ENCODE measurements at places on chromosomes 5 and 9.

- no peak for DNase-seq
Observed at GRCh38 chr9:83583151-83584014, 39.6 kb upstream of the IDNK start.

GRCh38 chr9:81472701-81473100 is 216.6 kb downstream of the TLE1 start:
- no peak for DNase-seq

DNA sequence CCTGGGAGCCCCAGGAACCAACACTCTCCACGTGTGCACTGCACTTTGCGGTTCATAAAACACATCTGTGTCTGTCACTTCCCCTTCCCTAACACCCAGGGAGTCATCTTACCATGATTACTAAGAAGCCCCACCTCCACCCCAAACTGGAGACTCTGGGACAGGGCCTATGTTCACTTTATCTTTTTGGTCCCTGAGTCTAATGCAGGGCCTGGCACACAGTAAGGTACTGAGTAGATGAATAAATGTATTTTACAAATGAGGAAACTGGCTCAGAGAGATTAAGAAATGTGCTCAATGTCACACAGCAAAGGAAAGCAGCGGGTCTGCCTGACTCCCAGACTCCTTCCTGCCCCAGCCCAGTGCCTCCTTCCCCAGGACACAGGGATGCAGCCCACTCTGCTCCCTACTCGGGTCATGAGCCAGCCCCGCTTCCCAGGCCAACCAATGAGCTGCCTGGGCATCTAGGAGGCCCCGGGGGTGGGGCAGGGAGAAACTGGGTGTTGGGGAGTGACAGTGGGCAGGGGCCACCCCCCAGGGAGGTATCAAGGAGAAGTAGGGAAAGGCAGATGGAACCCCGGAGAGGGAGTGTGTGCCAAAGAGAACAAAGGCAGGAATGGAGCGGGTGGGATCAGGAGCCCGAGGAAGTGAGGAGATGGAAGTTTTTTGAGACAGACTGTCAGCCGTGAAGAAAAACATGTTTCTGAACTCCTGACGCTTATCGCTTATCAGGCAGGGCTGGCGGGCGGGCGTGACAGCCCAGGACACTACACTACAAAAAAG is 30.5 kb downstream of the SHB start:
- DNase-seq = no peak

DNA sequence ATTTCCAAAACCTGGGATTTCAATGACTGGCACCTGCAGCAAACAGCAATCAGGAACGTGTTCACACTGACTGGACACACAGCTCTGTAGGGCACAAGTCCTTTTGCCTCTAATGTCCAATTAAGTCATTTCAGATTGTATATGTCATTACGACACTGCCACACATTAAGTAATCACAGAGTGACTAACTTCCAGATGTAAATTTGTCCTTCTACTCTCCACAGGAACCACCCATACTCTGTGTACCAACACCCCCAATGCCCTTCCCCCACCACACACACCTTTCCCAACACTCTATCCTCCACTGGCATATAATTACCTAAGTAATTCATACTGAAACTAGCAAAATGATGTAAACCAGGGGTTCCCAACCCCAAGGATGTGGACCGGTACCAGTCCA is 30.5 kb downstream of the LARS1 start:
- no peak for DNase-seq

- DNase-seq = no peak
Observed at GRCh38 chr5:91119217-91119616, 263.9 kb downstream of the ARRDC3 start.

DNA sequence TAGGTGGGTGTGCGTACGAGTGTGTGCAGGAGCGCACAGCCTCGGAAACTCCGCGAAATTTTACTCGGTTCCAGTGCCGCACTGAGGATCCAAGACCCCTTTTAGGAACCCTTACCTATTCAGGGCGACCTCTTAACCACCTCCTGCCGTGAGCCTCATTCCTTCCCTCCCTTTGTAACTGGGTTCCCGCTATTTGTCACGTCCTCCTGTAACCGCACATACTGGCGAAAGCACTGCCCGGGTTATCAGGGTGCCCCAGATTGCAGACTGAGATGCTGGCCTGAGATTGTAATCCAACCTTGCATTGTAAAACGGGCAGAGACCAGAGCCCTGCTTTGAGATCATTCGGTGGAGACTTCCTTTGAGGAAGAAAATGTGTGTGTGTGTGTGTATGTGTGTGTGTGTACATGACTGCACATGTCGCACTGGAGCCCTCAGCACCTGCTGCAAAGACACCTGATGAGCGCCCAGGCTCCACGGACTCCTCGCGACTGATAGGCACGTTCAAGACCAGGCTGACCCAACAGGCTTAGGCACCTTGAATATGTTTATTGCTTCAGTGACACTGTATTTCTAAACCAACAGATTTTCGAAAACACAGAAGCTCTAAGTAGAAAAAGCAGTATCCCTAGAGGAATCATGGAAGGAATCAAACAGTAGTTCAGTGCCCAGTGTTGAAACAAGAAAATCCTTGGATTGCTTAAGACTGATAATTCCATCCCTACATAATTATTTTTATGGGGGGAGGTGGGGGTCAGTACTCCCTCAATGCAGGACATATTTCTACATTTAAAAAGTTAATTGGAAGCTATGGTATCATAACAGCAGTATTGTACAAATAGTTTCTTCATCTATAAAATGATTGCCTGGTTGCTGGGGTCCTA is 86.5 kb upstream of the TNFAIP8 start:
- DNase-seq = no peak

GRCh38 chr5:41876678-41877077 is 6.5 kb upstream of the OXCT1 start:
- no peak for DNase-seq

DNA sequence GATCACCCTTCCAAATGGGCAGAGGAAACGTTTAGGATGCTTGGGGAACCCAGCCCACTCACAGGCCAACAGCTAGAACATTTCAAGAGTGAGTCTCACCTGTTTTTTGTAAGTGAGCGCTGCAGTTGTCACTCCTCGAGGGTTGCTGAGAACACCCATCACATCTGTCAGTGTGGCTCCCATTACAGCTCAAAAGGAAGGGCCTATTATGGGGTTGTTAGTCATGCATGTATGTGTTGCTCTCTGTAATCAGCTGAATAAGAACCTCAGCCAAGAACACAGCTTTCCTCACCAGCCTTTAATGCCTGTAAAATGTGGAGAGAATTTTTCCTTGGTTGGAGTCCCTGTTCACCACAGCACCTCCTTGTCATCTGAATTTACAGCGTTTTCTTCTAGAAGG is 196.3 kb upstream of the KLF4 start:
- DNase-seq = no peak

- no peak for DNase-seq
Observed at GRCh38 chr5:31231177-31231838, 37.8 kb downstream of the CDH6 start.

GRCh38 chr5:14671414-14671813 is 6.9 kb downstream of the OTULIN start:
- no peak for DNase-seq

DNA sequence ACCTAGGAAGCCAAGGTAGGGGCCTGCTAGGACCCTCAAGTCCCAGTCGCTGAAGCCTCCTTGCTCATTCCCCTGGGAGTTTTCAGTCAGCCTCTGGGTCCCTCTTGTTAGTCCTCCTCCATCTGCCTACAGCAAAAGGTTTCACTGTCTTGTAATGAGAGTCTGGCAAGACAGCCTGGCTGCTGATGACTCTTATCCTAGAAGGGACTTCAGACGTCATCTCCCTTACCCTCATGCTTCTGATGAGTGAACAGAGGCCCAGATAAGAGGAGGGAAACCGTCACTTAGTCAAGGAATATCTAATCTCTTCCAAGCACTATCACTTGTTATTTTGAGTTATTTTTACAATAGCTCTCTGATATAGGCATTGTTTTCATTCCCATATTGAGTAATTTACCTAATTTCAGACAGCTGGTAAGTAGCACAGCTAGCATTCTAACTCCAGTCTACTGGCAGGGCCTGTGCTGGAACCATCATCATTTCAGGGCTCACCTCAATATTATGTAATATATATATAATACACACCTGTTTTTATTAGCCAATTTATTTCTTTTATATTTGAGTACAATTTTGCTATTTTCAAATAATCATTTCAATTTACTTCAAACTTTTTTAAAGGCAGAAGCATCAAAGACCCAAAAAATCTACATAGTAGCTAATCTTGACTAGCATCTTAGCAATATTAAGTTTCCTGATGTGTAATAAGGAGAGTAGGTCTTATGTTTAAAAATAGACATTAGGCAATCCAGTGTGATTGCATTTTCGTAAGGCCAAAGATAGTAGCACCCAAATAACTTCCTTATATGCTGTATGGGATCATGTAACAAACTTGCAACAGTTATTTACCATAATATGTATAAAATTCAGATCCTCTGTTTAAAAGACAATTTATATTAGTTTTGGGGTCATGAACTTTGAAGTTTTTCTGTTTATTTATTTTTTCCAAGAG is 7.9 kb downstream of the CMYA5 start:
- no peak for DNase-seq

GRCh38 chr5:116651653-116652052 is 77.0 kb upstream of the SEMA6A start:
- DNase-seq = no peak

GRCh38 chr5:125483609-125484008 is 737.2 kb upstream of the ZNF608 start:
- no peak for DNase-seq

GRCh38 chr9:99660191-99660636 is 161.5 kb upstream of the NR4A3 start:
- no peak for DNase-seq

DNA sequence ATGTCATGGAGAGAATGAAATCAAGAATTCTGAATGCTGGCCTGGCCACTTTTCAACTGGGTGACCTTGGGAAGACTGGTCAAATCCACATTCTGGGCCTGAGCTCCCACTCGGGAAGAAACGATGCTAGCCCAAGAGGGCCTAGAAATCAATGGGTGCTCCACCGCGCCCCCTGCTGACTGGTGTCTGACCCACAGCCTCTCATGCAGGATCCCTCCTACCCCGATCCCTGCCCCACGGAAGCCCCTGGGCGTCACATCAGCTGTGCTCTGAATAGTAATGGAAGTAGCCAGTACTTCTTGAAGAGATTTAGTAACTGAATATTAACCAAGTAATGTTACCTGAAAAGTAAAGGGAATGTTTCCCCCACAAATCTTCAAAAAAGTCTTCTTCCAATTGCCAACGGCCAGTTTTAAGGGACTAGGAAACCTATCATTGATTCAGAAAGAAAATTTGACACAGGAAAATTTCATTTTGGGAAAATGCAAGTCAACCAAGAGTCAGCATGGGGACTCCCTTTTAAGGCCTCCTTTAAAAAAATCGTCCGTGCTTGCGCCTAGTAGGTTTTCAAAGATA is 43.9 kb downstream of the CRB2 start:
- no peak for DNase-seq

DNA sequence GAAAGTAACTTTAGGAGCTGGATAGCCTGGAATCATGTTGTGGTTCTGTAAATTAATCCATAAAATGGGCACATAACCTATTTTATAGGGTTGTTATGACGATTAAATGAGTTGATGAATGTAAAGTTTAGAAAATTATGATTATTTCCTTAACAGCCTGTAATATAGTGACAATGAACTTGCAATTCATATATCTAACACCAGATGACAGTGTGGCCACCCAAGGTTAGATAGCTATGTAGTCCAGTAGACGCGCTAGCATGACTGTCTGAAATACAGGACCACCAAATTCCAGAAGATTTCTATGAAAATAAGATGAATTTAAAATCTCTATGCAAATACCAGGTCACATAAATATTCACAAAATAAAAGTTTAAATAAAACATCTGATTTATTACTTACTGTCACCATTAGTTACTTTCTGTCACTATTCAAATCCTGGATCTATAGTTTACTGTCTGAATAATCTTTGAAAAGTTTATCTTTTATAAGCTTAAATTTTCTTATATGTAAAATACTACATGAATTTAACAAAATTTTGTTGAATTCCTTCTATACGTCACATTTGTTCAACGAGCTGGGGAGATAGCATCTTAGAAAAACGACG is 26.1 kb upstream of the MACIR start:
- no peak for DNase-seq

- DNase-seq = no peak
Observed at GRCh38 chr9:9790216-9790872, 822.5 kb downstream of the PTPRD start.

All from stimulated activated CD4-positive, alpha-beta T cell treated with anti-CD3 and anti-CD28 coated beads, TNF-alpha, amount 100 ng/mL, for 1 hour (primary cell).